Stimulated activated CD4-positive, alpha-beta T cell treated with anti-CD3 and anti-CD28 coated beads, Interleukin-4, amount 100 ng/mL, for 4 hours (primary cell): ENCODE measurements at places on chromosomes 16 and 17.

GRCh38 chr16:49539758-49540157, 166.2 kb downstream of the C16orf78 start:
- no peak for DNase-seq

DNA sequence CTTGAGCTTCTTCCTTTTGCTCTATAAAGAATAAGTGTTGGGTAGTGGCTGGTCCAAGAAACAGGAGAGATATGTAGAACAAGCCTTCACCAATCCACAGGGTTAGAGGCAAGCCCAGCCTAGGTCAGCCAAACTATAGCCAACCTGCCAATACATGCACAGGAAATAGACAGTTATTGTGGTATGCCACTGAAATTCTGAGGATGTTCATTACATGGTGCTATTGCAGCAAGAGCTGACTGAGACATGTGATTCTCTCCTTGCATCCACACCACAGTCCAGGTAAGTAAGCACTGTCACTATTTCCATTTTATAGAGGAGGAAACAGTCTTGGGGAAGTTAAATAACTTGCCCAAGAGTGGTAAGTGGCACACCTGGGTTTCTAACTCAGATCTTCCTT, 268.1 kb downstream of the NPIPA8 start:
- DNase-seq = no peak

DNA sequence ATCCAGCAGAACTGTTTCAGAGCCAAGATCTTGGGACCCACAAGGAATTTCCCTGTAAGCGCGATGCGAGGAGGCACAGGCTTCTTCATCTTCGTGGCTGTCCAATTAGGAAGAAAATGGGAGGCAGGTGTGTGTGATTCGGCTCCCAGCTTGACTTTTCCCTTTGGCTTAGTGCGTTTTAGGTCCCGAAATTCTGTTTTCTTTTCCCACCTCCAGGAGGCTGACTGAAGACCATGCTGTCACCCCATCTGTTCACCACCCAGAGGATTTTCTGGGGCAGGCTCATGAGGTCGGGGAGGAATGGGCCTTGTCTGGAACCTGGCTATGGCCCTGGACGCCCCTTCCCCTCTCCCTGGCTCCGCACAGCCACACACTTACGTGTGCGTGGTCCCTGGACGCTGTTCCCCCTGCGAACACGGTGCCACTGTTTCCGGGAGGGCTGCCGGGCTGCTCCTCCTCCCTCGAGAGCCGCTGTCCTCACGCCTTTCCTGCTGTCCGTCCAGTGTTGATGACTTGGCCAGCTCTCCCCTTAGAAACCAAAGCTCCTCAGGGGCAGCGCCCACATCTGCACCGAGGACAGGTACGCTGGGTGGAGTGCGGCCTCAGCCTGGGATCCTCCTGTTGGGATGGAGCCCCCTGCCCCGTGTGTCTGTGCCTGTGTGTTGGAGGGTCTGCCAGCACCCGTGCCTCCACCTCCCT, 2.7 kb upstream of the PABPN1L start:
- no peak for DNase-seq

GRCh38 chr17:66826856-66827255, 8.1 kb upstream of the CACNG5 start:
- no peak for DNase-seq

GRCh38 chr16:69476920-69477443, 52.6 kb downstream of the CYB5B start:
- DNase-seq = no peak

GRCh38 chr17:49580055-49580721, 4.5 kb downstream of the NXPH3 start:
- no peak for DNase-seq

GRCh38 chr16:71340406-71340805, 18.1 kb upstream of the CALB2 start:
- DNase-seq = no peak

GRCh38 chr16:28042811-28043210, 20.7 kb downstream of the GSG1L start:
- no peak for DNase-seq
